ENCODE measurements at places on chromosomes 6 and 20. TPM values are rescaled to one million over a fixed set of nuclear protein-coding genes. Genes with fewer than 3 reads are reported as not detected.

CUL7 gene
- total RNA-seq: 8.5 TPM

ZNF341 gene
- 3.8 TPM for total RNA-seq

PLG gene
- not detected for total RNA-seq

UNC5CL gene
- 0.33 TPM for total RNA-seq

PPP1R14C gene
- total RNA-seq: 1.4 TPM

PTGIS gene
- total RNA-seq: 0.05 TPM

LSM2 gene
- 49.8 TPM for total RNA-seq

SLC35D3 gene
- total RNA-seq: 0.09 TPM

HLA-DRB5 gene
- total RNA-seq: not detected

SASH1 gene
- total RNA-seq: 4.1 TPM

LRP11 gene
- 33.8 TPM for total RNA-seq

TBXT gene
- not detected for total RNA-seq

SYNDIG1 gene
- 1.5 TPM for total RNA-seq

TMX4 gene
- total RNA-seq: 14.9 TPM

VSX1 gene
- total RNA-seq: 0.83 TPM

TTLL9 gene
- total RNA-seq: 0.11 TPM

EPPIN gene
- not detected for total RNA-seq

PGC gene
- not detected for total RNA-seq

LY86 gene
- not detected for total RNA-seq

MROH8 gene
- total RNA-seq: 1.1 TPM

DOK5 gene
- not detected for total RNA-seq
